ENCODE measurements at places on chromosomes 1 and 21.

GRCh38 chr1:23585321-23586022 is 26.2 kb upstream of the ID3 start:
- DNase-seq: no peak

DNA sequence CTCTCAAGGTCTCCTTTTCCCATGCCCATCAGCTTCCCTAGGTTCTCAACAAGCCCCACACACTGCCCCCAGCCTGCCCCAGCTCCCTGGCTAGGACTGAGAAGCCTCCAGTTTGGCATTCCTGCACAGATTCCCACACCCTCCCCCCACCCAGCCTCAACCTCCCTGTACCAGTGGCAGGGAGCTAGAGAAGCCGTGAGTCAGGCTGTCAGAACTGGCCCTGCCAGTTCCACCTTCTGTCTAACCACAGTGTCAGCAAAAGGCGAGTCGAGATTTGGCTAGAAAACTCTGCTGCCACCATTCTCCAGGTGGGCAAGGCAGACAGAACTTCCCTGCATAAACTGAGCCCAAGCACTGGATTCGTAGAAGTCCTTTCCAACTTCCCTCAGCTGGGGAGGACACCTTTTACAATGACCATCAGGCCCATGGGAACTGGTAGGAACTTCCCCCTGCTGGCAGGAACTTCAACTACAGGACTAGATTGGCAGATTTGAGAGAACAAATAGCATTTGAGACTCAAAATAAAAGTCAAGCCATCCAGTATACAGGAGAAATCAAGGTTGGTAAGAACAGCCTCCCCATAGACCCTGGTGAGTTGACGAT is 31.0 kb downstream of the TNNT2 start:
- DNase-seq: no peak

GRCh38 chr1:94496076-94496755 is 45.3 kb downstream of the F3 start:
- no peak for DNase-seq

DNA sequence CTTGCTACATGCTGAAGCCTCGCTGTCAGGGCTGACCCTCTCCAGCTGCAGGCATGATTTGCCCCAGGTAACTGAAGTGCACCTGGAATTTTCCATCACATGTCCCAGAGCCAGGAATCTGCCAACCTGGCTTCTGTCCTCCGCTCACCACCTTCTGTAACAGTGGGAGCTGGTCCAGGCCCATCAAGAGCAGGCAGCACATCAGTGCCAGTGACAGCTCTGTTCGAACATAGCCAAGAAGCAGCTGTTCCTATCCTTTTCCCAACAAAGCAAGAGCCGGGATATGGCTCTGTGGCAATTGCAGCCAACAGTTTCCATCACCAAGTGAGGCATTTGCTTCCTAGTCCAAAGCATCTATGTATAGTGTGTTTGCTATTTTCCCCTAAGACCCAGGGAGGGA is 42.2 kb upstream of the KANK4 start:
- no peak for DNase-seq

GRCh38 chr1:24080131-24080530 is 31.8 kb downstream of the MYOM3 start:
- DNase-seq: no peak

- DNase-seq: no peak
Measured at GRCh38 chr1:219757890-219758289, 145.0 kb upstream of the ZC3H11B start.

DNA sequence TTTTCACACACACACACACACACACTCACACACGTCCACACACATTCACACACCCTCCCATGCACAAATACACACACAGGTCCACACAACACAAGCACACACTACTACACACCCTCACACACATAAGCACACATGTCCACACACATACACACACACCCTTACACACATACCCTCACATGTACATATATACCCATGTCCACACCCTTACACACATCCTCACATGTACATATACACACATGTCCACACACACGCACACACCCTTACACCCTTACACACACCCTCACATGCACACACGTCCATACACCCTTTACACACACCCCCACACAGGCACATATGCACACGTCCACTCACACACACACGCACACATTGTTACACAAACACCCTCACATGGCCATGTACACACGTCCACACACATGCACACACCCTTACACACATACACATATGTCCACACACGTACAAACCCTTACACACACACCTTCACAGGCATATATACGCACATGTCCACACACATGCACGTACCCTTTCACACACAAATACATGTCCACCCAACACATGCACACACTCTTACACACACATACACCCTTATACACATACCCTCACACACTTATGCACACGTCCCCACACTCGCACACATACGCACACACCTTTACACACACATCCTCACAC is 50.7 kb downstream of the RGS7 start:
- DNase-seq: no peak

Measured in NCI-H2081 treated with DMSO at 0.1 percent for 48 hours (cell line).